Lung microvascular endothelial cell (primary cell): ENCODE measurements at places on chromosomes 3 and 15.

- no peak for DNase-seq
These were observed 360.9 kb downstream of the ZNF385D start for GRCh38 chr3:21390136-21390535.

DNA sequence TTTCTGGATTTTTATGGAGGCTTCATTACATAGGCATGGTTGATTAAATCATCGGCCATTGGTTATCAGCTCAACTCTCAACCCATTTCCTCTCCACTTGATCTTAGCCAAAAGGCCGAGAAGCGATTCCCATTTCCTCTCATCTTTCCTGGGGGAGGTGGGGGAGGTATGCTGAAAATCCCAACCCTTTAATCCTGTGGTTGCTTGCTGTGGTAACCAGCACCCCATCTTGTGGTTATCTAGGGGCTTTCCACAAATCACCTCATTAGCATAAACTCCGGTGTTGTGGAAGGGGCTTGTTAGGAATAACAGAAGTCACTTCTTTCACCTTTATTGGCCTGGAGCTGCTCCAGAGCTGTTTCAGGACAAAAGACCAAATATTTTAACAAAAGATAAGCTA is 20.9 kb downstream of the PDE8A start:
- no peak for DNase-seq

DNA sequence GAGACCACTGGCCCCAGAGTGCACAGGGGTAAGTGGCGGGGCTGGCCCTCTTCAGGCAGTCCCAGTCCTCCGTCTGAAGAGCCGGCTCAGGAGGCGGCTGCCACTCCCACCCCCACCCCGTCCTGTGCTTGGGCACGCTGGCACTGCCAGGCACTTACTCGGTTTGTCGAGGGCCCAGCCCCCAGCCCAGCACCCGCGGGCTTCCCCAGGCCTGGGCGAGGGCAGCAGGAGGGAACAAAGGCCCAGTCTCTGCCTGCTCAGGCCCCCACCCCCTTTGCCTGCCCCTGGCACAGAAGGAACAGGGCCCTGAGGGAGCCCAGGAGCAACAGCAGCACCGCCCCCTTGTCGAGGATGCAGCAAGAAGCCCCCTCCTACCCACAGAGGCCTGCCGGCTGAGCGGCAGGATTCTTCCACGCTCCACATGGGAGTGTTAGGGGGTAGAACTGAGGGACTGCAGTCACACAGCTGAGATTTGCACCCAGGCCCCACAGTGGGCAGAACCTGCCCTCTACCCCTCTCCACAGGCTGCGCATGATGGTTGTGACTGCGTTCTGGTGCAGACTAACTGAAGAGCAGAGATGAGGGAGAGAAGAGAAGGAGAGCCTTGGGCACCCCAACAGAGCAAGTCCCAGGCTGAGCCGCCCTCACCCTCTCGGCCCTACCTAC is 8.9 kb downstream of the DUSP7 start:
- DNase-seq, result peak; percentile 40

GRCh38 chr3:58143417-58144055 is 67.2 kb downstream of the DNASE1L3 start:
- no peak for DNase-seq

DNA sequence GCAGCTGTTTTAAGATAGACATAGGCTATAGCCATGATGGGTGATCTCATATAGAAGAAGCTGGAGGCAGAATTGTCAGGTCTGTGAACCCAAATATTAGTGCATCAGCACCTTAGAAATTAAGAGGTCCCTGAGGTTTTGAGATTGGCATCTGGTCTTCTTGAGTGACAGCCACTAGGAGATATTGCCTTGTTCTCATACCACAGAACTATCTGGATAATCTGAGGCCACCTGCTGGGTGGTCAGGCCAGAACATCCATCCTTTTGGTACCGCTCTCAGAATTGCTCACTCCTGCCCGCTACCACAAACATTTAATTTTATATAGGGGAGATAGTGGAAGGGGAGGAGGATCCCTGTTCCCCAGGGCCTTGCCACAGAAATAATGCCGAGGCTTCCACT is 210.6 kb upstream of the ZPLD1 start:
- DNase-seq, result peak; percentile 77

DNA sequence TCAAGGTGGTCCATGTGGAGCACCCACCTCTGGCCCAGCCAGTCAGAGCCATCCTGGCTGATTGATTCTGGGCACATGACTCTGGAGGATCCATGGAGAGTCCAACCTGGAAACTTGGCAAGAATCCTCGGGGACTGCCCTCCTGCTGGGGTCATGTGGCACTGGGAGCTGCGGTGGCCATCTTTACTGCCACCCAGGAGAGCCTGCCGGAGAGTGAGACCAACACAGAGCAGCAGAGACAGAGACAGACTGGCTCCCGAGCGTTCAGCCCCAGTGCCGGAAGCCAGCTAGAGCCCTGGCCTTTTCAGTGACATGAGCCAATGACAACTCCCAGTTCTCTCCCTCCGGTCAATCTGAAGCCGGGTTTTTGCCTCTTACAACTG is 11.5 kb upstream of the GATA2 start:
- no peak for DNase-seq

- no peak for DNase-seq
These were observed 46.4 kb downstream of the IL1RAP start for GRCh38 chr3:190560013-190560895.

DNA sequence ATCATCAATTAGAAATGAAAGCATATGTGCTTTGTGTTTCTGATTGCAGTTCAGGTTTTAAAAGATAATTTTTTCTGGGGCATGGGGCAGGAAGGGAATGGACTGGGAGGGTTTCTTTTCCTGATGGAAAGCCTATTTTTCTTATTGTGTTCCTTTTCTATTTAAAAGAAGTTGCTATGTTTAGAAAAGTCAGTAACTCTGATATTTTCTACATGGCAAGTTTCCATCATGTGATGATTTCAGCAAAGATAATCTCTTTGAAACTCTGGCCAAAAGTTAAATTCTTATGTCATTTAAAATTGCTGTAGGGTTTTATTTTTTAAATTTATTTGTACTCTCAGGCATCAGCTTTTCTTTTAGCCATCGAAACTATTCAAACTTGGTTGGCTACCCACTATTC is 601.2 kb downstream of the FOXP1 start:
- peak; percentile 51 for DNase-seq

GRCh38 chr3:142875583-142876207 is 13.2 kb downstream of the PCOLCE2 start:
- no peak for DNase-seq

- DNase-seq, result no peak
These were observed 5.6 kb upstream of the SH3BP5 start for GRCh38 chr3:15337963-15338362.

DNA sequence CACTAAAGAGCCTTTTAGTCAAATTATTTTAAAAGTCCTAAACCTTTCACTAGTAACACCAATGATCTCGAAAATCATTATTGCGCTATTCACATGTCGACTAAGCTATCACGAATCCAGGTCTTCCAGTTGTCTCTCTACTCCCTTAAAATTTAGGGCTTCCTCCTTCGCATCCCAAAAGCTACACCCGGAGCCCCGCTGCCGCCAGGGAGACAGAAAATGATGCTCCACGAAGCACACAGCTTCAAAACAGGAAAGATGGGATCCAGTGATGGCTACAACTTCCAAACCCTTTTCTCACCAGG is 253 bp downstream of the IFT80 start:
- no peak for DNase-seq

GRCh38 chr15:72271221-72271620 is 1.1 kb downstream of the PARP6 start:
- no peak for DNase-seq

- DNase-seq, result no peak
These were observed 110.3 kb upstream of the MITF start for GRCh38 chr3:69628951-69629350.

GRCh38 chr3:194407423-194407822 is 8.4 kb upstream of the GP5 start:
- peak; percentile 63 for DNase-seq

DNA sequence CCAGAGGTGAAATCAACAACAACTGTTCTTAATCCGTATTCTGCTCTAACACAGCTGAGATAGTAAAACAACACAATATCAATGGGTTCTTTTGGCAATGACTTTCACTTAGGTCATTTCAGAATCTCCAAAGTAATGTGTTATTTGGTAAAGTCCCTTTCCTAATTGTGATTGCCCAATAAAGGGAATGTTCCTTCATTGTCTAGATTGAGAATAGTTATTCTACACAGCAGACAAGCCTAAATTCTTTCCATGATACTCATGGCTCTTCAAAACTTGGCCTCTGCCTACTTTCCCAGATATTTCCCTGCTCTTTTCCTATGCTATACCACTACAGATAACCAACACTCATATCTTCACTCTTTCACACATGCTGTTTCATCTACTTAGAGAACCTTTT is 219.8 kb downstream of the FMN1 start:
- no peak for DNase-seq

DNA sequence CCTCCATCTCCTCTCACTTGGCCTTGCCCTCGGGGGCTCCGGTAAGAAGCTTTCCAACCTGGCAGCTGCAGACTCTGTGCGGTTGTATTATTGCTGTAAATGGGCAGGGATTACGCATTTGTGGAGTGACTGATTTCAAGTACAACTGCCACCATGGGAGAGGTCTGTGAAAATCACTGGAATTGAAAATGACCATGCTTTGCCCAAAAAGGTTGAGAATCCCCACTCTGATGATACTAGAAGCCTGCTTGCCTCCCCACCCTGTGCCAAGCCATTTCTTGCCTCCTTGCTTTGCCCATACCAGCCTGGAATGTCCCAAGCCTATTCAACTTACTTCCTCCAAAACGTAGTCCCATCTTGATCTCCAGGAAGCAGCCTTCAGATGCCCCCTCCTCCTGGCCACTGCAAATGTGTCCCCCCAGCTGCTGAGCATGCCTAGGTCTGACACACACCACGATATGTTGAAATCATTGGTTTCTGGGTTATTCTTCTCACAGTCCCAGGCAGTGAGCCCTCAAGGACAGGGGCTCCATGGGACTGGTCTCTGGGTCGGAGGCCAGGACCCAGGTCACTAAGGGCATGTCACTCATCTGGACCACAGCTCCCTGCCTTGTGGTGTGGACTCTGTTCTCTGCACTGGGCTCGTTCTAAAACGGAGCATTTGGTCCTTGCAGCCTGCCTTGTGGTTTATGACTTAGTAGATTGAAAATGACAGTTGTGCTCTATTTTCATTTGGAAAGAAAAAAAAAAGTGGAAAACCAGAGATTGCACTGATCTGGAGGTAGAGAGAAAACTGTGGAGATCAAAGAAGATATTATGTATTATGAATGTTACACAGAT is 42.9 kb downstream of the SMAD3 start:
- no peak for DNase-seq

- no peak for DNase-seq
These were observed 10.6 kb upstream of the RFX7 start for GRCh38 chr15:56254265-56254664.
